AG10803 (cell line): ENCODE measurements at places on chromosomes 11 and 22.

DNA sequence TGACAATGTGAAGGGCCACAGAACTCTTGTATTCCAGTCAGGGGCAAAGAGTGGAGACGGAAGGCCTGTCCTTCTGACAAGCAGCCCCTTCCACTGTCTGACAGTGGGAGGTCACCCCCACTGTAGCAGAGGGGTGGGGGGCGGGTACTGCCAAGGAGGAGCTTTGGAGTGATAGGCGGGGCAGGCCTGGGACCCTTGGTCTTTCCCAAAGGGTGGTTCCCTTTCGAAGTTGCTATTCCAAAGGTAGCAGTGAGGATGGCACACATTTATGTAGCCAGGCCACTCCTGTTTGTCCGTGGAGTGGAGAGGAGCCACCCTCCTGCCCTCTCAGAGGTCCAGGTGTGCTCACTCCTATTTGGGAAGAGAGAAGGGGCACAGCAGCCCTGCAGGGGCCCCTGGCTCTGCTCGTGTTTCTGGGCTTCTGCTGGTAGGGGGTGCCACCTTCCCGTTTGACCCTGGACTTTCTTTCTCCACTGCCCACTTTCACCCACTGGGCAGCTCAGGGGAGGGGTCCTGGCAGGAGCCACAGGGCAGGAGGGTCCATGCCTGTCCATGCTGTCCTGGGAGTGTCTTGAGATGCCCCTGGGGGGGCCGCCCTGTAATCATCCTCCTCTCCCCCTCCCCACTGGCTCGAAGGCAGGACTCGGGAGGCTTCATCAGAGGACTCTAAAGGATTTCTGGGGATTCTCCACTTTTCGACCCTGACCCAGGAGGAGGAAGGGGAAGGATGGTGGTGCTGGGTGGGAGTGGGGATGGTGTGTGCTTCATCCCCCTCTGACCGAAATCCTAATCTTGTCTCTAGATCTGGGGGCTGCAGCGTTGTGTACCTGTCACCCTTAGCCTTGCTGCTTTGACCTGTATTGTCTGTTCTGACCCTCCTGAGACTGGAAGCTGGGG lies 994 bp downstream of the TAGLN start:
- no peak for DNase-seq

DNA sequence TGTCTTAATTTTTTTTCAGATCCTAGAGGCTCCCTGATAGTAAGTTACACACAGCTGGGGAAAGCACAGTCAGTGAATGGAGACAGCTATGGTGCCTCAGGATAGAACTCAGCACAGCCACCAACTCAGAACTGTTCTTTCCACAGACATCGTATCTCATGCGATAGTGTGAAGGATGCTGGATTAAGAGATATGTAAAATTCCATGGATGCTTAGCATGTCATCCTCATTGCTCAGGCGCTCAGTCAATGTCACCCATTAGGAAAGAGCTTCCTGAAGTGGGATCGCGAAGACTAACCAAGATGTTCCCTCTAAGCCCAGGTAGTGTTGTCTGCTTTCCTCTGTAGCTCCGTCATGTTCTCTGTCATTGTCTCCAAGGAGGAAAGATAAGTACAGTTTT lies 1000.4 kb downstream of the OPCML start:
- peak; percentile 9 for DNase-seq

DNA sequence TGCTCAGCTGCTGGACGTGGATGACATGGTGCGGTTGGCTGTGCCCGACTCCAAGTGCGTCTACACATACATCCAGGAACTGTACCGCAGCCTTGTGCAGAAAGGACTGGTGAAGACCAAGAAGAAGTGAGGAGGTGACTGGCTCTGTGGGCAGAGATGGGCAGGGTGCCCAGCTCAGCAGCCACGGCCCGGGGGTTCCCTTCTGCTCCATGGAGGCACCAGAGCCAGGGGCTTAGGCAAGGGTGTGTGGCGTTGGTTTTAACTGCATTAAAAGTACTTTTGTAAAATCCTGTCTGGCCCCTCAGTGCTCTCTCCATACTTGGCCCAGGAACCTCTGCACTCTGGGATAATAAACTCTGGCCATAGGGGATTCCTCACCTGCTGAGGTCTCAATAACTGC lies 12.6 kb downstream of the SMTNL1 start:
- no peak for DNase-seq

DNA sequence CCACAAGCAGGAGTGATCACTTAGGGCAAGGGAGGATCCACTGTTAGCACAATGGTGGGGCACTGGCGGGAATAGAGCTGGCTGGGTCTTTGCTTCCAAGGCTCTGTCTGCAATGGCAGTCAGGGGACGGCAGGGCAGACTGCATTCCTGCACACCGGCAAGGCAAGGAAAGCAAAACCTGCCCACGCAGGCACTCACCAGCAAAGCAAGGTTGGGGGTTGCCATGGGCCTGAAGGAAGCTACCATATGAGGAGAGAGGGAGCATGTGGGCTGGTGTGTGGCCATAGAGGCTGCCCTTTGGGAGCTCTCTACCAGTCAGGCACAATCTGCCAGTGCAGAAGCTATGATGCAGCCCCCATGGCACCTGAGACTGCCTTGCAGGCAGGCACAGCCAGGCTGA lies 33.2 kb downstream of the OR8B12 start:
- DNase-seq: no peak

DNA sequence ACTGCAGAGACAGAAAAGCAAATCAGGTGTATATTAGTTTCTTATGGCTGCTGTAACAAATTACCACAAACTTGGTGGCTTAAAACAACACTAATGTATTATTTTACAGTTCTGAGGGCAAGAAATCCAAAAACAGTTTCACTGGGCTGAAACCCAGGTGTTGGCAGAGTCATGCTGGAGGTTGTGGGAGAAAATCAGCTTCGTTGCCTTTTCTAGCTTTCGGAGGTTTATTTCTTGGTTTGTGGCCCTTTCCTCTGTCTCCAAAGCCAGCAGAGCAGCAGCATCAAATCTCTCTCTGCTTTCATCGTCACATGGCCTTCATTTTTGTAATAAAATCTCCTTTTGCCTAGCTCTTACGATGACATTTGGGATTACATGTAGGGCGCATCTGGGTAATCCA lies 33.0 kb upstream of the OR6M1 start:
- no peak for DNase-seq

DNA sequence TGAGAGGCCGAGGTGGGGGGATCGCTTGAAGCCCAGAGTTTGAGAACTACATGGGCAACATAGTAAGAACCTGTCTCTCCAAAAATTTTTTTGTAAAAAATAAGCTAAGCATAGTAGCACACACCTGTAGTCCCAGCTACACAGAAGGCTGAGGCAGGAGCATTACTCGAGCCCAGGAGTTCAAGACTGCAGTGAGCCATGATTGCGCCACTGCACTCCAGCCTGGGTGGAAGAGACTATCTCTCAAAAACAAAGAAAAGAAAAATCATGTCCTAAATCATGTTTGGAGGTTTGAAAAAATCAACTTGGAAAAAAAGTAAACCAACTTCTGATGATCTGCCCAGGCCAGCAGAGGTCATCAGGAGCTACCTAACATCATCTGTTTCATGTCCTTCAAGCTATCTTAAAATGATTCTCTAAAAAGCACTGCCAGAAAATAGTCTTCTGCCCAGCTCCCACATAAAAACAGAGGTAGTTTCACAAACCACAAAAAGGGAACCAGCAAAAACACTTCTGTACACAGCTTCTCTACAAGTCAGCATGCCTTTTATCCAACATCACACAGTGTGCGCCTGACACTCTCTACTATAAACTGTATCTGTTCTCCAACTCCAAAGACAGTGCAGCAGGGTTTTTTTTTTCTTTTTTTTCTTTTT lies 165.0 kb downstream of the SOX6 start:
- DNase-seq: no peak

GRCh38 chr22:20434773-20435172 lies 2.9 kb downstream of the SCARF2 start:
- no peak for DNase-seq

GRCh38 chr11:102447193-102447592 lies 5.4 kb downstream of the TMEM123 start:
- DNase-seq: no peak

DNA sequence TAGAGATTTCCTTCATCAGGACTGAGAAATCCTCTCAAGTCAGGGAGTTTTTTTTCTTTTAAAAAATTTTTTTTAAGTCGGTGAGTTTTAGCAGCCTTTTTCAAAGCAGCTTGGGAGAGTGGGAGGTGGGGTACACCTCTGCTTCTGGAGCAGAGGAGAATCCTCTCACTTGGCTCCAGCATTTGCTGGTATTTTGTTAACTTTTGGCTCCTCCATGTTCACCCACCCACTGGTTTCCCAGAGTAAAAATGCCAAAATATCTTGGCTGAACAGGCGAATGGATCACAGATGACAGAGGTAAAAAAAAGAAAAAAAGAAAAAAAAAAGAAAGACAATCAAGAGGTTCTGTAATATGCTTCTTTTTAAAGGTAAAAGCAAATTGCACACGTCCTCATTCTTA lies 68.0 kb downstream of the GAB2 start:
- DNase-seq: peak; percentile 26

- no peak for DNase-seq
Observed at GRCh38 chr11:69729252-69729651, 25.4 kb upstream of the FGF19 start.

- no peak for DNase-seq
Observed at GRCh38 chr22:20316844-20317401, 2.9 kb downstream of the DGCR6L start.

DNA sequence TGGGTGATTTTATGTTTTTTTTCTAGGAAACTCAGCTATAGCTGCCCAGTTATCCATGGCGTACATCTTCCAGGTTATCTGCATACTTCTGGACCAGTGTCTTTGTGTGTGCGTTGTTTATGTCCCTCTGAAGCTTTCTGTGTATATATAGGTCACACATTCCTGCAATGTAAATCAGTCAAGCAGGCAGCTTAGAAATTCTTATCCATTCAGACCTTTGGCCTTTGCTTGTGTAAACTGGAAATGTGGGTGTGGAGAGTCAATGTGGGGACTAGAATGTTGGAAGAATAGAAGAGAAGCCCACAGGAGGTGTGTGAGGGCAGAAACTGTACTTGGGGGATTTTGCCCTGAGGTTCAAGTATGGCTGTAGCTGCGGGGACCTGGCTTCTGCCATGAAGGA lies 51.7 kb downstream of the BARX2 start:
- DNase-seq: no peak

DNA sequence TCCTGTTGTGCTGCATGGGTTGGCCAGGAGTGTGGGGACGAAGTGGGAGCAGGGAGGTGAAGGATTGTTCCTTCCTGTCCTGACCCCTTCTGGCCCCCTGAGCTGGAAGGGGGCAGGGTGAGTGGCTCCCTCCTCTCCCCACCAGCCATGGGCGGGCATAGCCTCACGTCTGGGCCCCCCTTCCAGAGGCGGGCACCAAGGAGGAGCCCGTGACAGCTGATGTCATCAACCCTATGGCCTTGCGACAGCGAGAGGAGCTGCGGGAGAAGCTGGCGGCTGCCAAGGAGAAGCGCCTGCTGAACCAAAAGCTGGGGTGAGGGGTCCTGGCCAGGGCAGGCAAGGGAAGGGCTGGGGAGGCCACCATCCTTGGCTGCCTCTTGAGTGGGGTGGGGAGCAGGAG lies 3.4 kb downstream of the SART1 start:
- no peak for DNase-seq
